ENCODE measurements at places on chromosomes 5 and 9.

DNA sequence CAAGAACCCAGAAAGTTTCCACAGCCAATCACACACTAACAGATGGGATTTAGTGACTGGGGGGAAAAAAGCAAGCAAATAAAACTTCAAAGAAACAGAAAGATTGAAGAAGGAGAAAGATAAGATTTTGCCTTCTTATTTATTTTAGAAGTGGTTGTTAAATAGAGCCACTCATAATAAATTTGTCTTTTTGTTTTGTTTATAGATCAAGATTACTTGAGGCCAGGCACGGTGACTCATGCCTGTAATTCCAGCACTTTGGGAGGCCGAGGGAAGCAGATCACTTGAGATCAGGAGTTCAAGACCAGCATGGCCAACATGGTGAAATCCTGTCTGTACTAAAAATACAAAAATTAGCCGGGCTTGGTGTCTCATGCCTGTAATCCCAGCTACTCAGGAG lies 94.9 kb upstream of the RANBP3L start:
- no peak for DNase-seq

DNA sequence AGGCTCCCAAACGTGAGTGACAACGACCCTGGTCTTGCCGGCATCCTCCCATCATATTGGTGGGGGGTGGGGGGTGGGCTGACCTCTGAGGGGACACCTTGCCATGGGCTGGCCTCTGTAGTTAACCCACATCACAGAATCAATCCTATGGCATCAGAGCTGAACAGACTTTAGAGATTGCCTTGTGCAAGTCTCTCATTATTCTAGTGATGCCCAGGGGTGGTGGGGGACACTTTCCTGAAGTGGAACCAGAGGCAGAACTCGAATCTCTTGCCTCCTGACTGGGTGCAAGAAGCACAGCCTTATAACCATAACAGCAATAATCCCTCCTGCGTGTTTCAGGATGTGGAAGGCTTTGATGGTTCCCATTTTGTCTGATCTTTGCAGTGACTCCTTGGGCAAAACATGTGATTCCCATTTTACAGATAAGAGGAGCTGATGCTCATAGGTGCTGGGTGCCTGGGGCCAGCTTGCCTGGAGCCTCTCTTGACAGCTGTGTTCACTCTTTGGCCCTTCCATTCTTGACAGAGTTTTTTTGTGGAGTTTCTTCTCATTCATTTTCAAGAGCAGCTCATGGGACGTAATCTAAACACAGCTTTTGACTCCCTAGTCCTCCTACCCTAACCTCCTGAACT lies 18.6 kb upstream of the PITX1 start:
- no peak for DNase-seq

DNA sequence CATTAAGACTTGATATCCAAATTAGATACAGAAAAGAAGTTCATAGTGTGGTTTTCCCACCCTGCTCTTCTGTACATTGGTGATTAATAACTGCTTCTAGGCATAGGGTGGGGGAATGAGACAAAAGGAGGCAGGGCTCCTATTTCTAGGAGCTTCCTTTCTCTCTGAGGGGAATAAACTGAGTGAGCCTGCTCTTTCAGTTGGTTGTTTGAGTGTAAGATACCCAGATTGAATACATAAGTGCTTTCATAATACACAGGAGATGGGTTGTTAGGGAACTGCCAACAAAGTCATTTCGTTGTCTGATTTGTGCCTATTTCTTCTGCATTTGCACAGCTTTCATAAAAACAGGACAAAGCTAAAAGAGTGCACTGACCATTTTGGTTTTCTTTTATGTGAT lies 48.9 kb upstream of the TTC23L start:
- no peak for DNase-seq

GRCh38 chr9:7871977-7872730 lies 72.6 kb upstream of the DMAC1 start:
- DNase-seq = no peak

DNA sequence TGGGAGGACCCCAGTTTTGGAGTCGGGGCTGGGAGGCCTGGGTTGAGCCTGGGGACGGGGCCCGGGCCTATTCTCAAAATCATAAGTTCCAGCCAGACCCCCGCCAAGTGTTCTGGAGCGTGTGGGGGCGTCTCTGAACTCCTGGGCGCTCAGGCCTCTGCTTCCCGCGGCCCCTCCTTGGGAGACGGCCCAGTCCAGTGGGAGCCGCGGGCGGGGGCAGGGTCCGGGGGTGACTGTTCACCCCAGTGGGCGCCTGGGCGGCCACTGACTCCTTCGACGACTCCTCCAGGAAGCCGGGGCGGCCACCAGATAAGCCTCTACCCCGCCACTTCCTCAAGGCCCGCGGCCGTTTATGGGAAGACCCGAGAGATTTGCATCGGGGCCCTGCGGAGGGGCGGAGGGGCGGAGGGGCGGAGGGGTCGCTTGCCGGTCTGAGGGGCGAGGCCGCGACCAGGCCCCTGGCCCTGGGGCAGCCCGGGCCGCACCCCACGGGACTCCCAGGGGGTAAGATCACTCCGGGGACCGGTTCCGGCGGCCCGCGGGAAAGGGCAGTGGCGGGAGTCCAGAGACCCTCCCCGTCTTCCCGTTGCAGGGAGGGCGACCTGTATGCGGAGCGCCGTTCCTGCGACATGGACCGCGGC lies 655 bp downstream of the TOR4A start:
- DNase-seq = no peak

- no peak for DNase-seq
These were observed 333.9 kb upstream of the SEMA6A start for GRCh38 chr5:116908537-116908936.

DNA sequence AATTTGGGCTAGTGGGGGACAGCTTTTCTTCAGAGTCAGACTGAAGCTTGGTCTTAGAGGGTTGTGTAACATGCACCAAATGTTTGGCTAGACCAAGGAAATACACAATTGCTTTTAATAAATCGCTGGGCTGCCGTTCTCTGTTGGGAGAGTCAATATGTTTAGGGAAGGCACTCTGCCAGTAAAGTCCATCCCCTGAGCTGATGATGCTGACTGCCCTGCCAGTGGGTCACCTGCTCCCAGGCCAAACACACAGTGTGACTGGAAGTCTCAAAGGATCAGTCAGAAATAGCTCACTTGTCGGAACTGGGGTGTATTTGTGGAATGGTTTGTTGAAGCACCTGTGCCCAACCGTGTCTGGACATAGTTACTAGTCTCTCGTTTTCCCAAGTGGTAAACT lies 17.9 kb upstream of the ZNF474 start:
- no peak for DNase-seq

- DNase-seq = no peak
These were observed 321.5 kb downstream of the NFIB start for GRCh38 chr9:13992138-13993088.

DNA sequence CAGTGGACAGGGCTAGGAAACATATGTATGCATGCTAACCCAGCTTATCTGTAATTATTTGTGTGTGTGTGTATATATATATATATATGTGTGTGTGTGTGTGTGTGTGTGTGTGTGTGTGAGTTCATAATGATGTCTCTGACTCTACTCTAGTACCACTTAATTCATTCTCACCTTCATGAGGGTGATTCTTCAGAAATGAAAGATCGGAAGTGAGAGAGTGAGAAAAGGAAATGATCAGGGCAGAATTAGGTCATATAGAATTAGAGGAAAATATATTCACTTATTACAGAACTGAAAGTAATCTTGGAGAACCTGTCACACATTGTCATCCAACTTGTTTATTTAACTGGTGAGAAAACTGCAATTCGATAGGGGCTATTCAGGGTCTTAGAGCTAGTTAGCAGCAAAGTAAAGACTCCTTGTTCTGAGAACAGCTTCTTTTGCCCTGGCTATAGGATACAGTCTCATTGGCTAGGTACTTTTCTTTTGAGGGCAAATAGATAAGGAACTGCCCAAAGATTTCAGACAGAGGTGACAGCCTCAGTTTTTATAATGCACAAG lies 58.8 kb downstream of the C9orf153 start:
- no peak for DNase-seq

DNA sequence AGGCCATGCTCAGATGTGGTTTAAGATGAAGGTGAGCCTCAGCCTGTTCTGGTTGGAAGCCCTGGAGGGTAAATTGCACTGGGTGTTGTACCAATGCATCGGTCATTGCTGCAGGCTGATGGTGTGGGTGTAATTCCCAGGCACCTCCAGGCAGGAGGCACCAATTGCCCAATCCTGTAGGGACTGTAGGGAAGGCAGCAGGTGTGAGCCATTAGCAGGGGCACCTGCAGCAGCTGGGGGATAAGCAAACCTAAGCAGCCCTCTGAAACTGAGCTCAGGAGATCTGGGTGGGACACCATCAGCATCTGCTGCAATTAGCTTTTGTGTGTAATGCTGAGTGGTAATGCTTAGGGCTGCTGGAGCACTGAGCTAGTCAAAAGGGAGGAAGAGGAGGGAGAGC lies 190.1 kb upstream of the TBC1D2 start:
- no peak for DNase-seq

GRCh38 chr5:73327908-73328455 lies 120.6 kb downstream of the FOXD1 start:
- DNase-seq = peak; percentile 37

GRCh38 chr9:34992376-34992951 lies 2.9 kb downstream of the DNAJB5 start:
- peak; percentile 49 for DNase-seq

- no peak for DNase-seq
These were observed 264.6 kb downstream of the SEC61B start for GRCh38 chr9:99486684-99487083.

DNA sequence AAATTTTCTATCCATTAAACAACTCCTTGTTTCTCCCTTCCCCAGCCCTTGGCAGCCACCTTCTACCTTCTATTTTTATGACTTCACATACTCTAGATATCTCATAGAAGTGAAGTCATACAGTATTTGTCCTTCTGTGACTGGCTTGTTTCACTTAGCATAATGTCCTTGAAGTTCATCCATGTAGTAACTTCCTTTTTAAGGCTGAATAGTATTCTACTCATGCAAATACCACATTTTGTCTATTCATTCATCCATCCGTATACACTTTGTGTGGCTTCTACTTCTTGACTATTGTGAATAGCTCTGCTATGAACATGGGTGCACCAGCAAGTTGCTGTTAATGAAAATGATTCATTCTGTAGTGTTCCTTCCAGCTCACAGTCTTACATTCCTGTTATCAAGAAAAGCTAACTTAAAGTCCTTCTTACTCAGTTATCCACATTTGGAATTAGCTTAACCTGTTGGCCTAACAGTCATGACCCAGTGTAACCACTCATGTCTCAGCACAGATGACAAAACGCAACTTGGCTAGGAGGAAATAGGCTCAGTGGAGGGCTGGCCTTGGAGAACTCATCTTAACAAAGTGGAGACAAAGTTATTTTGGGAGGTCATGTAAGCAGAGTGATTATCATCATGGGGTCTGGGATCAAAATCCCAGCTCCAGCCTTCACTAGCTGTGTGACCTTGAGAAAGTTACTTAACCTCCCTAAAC lies 129.7 kb upstream of the MAP3K1 start:
- DNase-seq = no peak

GRCh38 chr5:54457094-54457862 lies 1.8 kb downstream of the HSPB3 start:
- DNase-seq = no peak

- no peak for DNase-seq
These were observed 45.8 kb upstream of the ERBIN start for GRCh38 chr5:65880496-65881072.

DNA sequence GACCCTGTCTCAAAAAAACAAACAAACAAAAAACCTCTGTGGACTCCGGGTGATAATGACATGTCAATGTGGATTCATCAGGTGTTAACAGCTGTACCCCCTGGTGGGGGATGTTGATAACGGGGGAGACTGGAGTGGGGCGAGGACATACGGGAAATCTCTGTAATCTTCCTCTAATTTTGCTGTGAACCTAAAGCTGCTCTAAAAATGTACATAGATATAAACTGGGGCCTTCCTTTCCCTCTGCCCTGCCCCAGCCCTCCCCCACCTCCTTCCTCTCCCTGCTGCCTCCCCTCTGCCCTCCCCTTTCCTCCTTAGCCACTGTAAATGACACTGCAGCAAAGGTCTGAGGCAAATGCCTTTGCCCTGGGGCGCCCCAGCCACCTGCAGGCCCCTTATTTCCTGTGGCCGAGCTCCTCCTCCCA lies 1.4 kb upstream of the CEL start:
- DNase-seq = no peak

- DNase-seq = peak; percentile 31
These were observed 1.0 kb upstream of the PTBP3 start for GRCh38 chr9:112334432-112334841.

DNA sequence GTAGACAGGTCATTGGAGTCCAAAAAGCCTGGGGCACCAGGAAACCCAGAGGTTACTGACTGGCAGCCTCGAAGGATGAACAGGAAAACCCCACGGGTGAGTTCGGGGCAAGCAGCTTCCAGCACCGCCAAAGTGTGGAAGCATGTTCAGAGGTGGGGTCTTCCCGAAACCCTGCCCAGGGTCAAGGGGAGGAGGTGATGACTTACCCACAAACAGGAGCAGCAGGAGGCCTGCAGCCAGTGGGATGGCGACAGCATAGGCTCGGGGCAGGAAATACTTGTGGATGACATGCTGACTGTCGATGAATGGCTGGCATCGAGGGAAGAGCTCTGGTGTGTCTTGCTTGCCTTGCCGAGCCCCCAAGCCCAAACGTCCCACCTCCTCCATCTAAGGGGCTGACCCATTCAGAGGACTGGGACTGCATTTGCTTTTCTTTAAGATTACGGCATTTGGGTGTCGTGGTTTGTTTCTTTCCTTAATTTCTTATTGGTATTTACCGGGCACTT lies 1.3 kb downstream of the DPM2 start:
- DNase-seq = no peak

DNA sequence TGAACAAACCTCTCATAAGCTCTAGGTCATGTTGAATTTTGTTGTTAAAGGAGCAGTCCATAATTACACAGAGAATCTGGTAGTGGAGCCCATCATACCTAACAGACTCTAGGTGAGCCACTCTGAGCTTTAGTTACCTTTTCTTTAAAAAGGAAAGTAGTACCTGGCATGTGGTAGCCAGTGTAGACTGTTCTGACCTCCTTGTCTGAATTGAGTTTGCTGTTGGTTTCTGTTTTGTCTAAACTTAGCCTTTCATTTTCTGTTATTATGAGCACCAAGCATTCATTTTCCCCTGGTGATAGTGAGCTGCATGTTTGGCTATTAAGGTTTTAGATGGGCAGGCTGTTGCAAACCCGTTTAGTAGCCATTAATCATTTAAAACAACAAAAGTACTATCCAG lies 112.2 kb downstream of the MAST4 start:
- no peak for DNase-seq

GRCh38 chr9:36993933-36994764 lies 39.9 kb downstream of the PAX5 start:
- DNase-seq = no peak

- peak; percentile 1 for DNase-seq
These were observed 377.3 kb upstream of the MEF2C start for GRCh38 chr5:89260254-89260653.

- DNase-seq = no peak
These were observed 90.2 kb upstream of the ICE1 start for GRCh38 chr5:5332287-5332686.

GRCh38 chr9:114720086-114720676 lies 38.2 kb upstream of the TEX48 start:
- peak; percentile 8 for DNase-seq

GRCh38 chr9:131562032-131562959 lies 17.0 kb downstream of the PRRT1B start:
- DNase-seq = peak; percentile 6

- peak; percentile 4 for DNase-seq
These were observed 34.3 kb upstream of the CAST start for GRCh38 chr5:96627792-96628398.

GRCh38 chr9:98575379-98576346 lies 133.1 kb downstream of the GABBR2 start:
- DNase-seq = peak; percentile 30

GRCh38 chr9:7433508-7434292 lies 365.9 kb downstream of the DMAC1 start:
- no peak for DNase-seq
